ENCODE measurements at places on chromosomes 5 and 9.

GRCh38 chr9:79700607-79701360 is 129.0 kb downstream of the TLE4 start:
- no peak for DNase-seq

- DNase-seq: no peak
Measured at GRCh38 chr5:104178829-104179456, 616.4 kb upstream of the NUDT12 start.

- no peak for DNase-seq
Measured at GRCh38 chr9:113882636-113883164, 6.6 kb downstream of the ZNF618 start.

GRCh38 chr5:54944364-54944763 is 41.0 kb downstream of the ESM1 start:
- DNase-seq: peak; percentile 72

DNA sequence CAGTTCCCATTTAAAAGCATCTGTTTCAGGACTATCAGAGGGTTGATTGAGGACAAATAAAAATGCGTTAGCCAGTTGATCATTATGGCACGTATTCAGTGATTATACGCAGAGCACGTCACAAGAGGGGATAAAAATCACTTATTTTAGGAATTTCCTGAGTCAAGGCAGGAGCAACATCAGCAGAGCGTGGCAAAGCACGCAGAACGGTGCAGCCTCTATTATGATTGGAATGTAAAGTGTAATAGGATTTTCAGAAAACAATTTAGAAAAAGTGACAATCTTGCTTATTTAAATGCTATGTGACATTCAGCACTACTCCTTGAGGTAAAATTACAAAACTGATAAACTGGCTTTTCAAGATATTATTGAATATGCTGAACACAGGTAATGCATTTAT is 413.6 kb upstream of the DAP start:
- DNase-seq: no peak

DNA sequence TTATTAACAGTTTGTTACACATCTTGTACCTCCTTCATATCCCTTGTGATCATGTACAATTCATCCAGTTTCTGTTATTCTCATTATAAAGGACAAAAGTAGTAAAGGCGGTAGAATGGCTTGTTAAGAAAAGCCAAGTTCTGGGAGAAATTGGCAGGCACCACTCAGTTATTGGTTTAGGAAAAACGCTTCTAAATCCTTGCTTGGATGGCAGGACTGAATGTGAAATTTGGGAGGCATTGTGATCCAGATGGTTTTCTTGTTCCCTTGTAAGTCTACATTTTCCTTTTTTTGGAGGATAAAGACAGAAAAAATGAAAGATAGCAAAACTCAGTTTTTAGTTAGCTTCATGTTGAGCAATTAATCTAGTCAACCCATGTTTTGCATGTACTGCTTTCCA is 130.2 kb downstream of the MAT2B start:
- no peak for DNase-seq

DNA sequence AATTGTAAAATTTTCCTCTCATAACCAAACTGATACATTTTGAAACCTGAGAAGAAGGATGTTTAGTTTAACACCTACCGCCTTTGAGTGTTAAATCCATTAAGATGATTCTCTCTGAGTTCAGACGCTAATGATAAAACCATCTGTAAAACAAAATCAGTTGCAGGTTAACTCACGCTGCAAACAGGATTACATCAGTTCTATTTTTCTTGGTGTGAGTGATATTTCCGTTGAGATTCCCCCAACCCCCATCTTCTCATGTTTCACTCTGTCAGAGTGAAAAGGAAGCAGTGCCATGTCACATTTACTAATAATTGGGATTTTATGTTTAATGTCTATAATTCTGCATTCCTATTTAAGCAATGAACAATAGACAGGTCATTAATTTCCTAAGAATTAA is 146.5 kb downstream of the FANCC start:
- no peak for DNase-seq

GRCh38 chr9:6188906-6189305 is 26.7 kb upstream of the IL33 start:
- DNase-seq: no peak

DNA sequence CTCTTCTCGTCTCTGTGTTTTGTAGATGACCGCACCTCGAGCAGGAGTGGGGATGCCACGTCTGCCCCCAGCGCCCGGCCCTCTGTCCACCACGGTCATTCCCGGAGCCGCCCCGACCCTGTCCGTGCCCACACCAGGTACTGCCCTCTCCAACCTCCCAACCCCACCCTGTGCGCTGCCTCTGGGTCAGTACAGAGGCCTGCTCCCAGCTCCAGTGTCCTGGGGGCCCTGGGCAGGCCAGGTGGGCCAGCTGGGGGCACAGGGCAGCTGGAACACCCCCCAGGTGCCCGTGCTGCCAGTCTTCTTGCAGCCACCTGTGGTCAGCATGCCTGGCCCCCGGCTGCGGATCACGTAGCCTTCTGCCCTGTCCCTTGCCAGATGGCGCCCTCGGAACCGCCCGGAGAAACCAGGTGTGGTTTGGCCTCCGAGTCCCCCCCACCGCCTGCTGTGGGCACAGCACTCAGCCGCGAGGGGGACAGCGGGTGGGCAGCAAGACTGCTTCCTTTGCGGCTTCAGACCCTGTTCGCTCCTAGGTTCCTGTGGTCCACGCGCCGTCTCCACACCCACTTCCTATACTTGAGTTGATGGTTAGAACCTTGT is 133.7 kb downstream of the WNK2 start:
- DNase-seq: no peak

DNA sequence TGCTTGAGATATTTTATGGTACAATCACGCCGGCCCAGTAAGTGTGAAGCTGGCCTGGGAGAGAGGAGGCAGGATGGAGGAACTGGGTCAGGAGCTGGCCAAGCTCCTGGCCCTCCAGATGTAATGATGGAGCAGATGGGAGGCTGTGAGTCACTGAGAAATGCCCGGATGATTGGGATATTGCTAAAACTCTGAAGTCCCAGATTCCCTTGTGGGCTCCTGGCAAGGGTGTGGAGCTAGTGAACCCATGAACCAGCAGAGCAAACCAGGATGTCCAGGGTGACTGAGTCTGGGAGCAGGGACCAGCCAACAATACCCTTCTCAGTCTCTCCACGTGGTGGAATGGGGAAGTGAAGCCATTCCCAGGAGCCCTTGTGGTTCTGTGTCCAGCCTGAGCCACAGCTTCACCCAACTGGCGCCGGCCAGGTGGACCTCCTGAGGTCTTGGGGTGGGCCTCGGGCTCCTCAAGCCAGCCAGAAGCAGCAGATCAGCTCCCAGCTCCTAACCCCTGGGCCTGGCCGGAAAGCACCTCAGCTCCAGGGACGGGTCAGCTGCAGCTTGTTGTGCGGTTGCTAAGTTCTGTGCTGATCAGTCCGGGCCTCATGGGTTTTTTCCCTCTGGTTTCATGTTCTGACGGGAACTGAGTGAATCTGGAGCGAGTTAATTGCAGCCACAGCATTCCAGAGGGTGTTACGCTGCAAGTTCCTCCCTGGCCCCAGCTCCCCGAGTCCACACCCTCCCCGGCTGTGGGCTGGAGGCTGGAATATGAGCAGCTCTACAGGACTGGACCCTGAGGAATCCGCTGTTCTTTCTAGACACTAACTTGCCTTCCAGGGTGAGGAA is 37.6 kb downstream of the DUSP1 start:
- no peak for DNase-seq

DNA sequence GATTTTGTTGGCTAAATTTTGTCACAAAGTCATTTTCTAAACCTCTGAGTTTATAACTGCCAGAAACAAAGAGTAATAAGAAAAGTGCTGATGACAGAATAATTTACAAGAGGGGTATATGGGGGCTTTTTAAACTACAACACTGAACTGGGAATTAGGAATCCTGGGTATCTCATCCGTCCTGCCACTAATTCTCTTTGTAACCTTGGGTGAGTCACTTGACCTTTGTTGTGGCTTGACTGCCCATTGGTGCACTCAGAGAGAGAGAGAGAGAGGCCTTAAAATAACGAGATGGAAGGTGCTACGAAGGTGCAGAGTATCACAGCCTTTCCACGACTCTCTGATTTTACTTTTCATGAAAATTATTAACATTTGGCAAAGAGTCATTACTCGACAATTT is 130.3 kb upstream of the CNTLN start:
- no peak for DNase-seq

- no peak for DNase-seq
Measured at GRCh38 chr9:37200433-37201005, 80.1 kb downstream of the ZCCHC7 start.

GRCh38 chr9:109468927-109469326 is 29.2 kb downstream of the PTPN3 start:
- DNase-seq: no peak

GRCh38 chr5:125969011-125969813 is 454.0 kb upstream of the GRAMD2B start:
- no peak for DNase-seq

GRCh38 chr9:123550012-123550411 is 194.0 kb downstream of the CRB2 start:
- DNase-seq: no peak

DNA sequence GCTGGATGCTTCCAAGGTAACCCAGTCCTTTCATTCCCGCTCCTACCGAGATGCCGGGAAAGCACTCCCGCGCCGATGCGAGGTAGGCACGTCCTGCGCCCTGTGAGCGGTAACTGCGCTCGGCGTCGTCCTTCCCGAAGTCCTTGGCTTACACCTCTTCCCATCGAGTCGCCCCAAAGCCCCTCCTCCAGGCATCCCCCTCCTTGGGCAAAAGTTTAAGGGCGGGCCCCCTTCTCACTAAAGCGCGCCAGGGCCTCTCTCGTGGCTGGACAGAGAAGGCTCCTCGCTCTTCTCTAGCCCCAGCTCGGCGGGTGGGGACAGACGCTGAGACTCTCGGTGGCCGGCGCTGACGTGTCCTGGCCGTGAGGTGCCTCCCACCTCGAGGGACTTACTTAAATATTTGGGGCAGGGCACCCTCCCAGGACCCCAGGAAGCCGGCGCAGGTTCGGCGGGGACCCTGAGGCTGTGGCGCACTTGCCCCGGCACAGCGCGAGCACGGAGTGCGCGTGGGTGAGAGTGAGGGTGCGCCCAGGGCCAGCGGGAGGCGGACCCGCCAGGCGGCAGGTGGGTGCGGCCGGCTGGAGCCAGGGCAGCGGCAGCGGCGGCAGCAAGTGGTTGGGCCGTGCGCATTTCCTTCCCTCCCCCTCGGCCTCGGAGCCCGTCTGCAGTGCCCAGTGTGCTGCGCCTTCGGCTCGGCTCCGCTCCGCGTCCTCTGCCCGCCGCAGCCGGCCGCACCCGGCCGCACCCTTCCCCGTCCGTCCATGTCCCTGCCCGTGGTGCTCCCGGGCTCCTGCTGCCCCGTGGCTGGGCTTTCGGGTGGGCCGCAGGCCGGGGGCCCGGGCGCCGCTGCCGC is at the start of gene ENTREP1:
TSS of gene ENTREP1 (plus strand) at position 667 of the 853 bp plus-strand sequence. CDS start at position 762, 95 bp downstream.
- DNase-seq: no peak

- no peak for DNase-seq
Measured at GRCh38 chr5:147481874-147482705, 27.8 kb downstream of the DPYSL3 start.

DNA sequence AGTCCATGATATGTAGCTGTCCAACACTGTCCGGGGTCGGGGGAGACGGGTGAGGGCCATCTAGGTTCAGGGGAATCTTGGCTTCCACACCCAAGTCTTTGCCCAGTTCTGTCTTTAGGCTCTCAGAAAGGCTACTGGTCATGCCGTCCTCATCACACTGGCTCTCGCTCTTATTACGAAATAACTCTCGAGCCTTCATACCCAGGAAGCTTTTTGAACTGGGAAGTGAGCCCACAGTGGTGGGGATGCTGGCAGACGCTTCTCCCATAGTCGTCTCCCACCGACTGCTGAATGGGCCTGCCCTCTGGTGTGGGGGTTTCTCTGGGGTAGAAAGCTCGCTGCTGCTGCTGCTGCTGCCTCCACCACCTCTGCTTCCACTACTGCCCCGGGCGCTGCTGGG is 17.6 kb downstream of the SPACA9 start:
- DNase-seq: no peak

- DNase-seq: no peak
Measured at GRCh38 chr5:83095957-83096539, 18.7 kb downstream of the XRCC4 start.

- no peak for DNase-seq
Measured at GRCh38 chr9:92941861-92942260, 5.5 kb upstream of the FGD3 start.

- DNase-seq: peak; percentile 53
Measured at GRCh38 chr5:98769210-98769958, 4.1 kb upstream of the RGMB start.

GRCh38 chr9:105044518-105044917 is 116.6 kb upstream of the ABCA1 start:
- no peak for DNase-seq

- DNase-seq: no peak
Measured at GRCh38 chr9:113369855-113370140, 7.0 kb downstream of the HDHD3 start.

DNA sequence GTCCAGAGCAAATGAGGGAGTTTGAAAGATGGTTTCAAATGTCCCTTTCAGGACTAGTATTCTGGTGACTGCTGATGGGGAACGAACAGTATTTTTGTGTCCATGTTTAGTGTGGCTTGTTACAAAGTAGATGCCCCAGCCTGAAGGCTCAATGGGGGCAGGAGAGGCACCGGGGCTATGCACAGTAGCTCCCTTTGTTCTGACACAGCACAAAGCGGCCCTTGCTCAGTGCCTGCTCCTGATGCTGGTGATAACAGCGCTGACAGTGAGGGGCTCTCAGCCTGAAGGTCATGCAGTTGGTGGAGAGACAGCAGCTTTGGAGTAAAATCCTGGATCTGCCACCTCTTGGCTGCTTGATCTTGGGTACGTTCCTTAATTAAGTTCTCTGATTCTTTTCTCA is 188.9 kb downstream of the SLIT3 start:
- DNase-seq: no peak

DNA sequence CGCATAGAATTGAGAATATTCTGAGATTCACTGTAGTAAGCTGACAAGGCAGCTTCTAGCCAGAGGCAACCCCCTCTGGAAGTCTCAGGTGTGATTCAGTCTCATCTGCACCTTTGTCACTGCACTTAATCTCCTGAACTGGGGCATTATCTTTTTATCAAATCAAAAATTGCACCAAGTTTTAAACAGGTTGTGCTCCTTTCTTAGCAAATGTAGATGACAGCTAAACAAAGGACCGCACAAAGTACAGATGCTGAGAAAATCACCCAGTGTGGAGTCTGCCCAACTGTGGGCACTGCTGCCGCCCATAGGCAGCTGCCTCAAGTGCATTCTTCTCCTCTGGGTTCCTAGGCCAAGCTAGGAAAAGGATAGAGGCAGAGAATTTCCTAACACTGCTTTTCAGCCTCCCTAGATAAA is 51.1 kb downstream of the STARD4 start:
- no peak for DNase-seq

DNA sequence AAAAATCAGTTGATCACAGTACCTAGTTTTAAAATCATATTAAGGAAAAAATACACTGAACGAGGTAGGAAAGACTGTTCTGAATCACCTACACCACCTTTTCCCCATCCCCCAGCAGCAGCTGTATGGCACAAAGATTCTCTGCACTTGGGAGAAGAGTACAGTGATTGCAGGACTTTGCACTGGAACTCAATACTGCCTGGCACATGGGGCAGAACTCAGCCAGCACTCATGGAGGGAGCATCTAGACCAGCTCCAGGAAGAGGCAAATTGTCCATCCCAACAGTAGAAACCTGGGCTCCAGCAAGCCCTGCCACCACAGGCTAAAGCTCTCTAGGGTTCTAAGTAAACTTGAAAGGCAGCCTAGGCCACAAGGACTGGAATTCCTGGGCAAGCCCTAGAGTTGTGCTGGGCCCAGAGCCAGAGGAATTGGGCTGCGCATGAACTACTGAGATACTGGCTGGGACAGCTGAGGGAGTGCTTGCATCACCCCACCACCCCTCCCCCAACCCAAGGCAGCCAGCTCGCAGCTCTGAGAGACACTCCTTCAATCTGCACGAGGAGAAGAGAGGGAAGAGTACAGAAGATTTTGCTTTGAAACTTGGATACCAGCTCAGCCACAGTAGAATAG is 654.4 kb upstream of the CDH6 start:
- DNase-seq: no peak
